ENCODE measurements at places on chromosomes 2 and 18. TPM values are rescaled to one million over a fixed set of nuclear protein-coding genes. Genes with fewer than 3 reads are reported as not detected.
A peak's percentile ranks its signal among the peaks of the same experiment; 100 is the strongest.

MSGN1 gene
- not detected for total RNA-seq

ITGB1BP1 gene
- total RNA-seq = 248 TPM

ACMSD gene
- total RNA-seq = not detected

M1AP gene
- 0.38 TPM for total RNA-seq

TXNDC2 gene
- not detected for total RNA-seq

LINC00305 gene
- total RNA-seq = not detected

AGXT gene
- total RNA-seq = not detected

OTOS gene
- total RNA-seq = 0.43 TPM

RTP5 gene
- total RNA-seq = not detected

GRCh38 chr2:177207101-177207500 lies 5.5 kb upstream of the HNRNPA3 start:
- H3K4me1 ChIP-seq = peaks cover 14% of the 10 kb centered on the region
- H3K27me3 ChIP-seq = no peaks in the 10 kb centered on the region
- DNase-seq = no peak
- no peaks in the 10 kb centered on the region for H3K36me3 ChIP-seq
- H3K27ac ChIP-seq = no peak overlapping the region
- H3K4me3 ChIP-seq = no peak overlapping the region

DNA sequence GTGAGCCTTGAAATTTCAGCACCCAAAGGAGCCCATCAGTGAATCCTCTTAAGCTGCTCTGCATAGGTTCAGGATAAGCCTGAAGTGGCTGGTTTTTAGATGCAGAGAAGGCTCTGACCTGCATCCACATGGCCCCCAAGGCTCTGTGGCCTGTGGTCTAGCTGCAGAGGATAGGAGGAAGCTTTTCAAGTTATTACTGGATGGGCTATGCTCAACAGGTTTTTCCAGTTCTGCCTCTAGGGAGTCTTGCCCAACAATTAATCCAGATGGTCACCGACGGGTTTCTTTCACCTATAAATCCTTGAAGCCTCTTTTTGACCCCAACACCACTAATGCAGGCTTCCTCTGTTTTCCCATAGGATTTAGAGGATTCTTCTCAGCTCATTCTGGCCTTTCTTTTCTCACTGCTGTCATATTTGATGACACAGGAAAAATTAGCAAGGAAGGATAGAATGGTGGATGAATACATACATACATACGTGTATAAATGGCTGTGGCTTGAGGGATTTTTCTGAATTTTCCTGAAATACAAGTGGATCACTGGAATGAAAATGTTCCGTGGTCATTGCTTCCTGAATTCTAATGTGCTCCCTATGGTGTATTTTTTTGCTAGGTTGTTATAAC lies 52.2 kb upstream of the BCL2L11 start:
- no peak overlapping the region for H3K4me3 ChIP-seq
- peaks cover 22% of the 10 kb centered on the region for H3K4me1 ChIP-seq
- no peak for DNase-seq
- H3K27ac ChIP-seq = no peak overlapping the region

DNA sequence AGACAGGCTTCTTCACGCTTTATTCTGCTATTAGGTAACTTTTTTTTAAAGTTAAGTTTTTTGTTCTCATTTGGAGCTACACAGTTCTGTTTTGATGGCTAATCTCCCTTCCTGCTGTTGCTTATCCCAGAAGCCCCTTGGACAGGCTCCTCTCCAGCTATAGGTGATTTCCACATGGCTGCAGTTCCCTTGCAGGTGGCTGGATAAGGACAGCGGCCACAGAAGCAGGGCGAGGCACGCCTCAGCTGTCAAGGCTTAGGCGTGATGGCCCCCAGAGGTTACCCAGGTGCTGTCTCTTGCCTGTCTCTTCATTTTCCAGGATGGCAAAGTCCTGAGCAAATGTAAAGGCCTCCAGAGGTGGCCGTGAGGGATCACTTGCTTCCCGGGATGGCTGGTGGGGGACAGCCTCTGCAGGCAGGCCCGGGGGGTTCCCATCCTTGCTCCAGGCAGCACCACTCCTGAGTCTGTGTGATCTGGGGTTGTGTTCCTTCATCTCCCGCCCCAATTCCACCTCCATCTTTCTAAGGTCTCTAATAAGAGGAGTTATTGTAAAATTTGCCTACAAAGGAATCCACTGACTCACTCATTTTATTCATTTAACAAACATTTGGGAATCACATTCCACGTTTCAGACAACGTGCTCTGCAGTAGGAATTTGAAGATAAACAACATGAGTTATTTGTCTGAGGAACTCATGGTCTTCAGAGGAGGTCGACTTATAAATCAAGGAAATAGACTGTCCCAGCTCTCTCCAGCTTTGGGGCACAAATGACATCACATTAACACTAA lies 53.4 kb downstream of the NAPG start:
- peak; percentile 52 for DNase-seq
- peaks cover 1% of the 10 kb centered on the region for H3K27me3 ChIP-seq
- no peaks in the 10 kb centered on the region for H3K36me3 ChIP-seq
- peaks cover 22% of the 10 kb centered on the region for H3K4me1 ChIP-seq
- no peak overlapping the region for H3K4me3 ChIP-seq
- H3K27ac ChIP-seq = peak overlapping the region; percentile 2

DNA sequence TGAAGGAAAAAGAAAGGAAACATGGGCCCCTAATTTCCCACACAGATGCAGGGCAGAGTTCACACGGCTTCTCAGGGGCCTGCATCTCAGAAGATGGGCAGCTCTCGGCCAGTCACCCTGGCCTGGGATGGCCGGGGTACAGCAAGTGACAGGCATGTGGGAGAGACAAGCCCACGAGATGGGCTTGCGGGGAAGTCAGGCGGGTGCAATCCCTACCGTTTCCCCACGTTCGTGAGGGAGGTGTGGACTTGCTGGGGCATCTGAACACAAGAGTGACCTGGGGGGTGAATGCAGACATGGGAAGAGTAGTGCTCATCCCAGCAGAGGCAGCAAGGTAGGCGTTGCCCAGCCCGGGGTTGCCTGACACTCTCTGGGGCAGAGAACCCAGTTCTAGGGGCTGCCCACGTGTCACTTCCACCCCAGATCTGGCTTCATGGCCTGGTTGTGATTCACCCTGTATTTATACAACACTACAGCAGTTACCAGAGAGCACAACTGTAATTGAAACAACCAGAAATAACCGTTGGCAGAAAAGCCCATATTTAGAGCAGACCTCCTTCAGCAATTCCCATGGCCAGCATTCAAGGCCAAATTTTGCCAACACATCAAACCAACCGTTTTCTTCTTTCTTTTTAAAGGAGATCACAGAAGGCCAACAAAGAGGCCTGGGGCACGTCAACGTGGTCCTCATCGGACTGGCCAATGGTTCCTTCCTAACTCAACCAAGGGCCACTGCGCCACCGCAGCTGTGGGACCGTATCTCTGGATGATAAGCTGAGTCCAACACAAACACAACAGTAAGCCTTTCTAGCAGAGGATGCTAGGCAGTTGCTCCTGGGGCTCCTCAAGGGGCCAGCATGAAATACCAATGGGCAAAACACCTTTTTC lies 58.4 kb downstream of the PARD6G start:
- H3K27ac ChIP-seq = no peak overlapping the region
- no peak for DNase-seq
- H3K4me1 ChIP-seq = no peaks in the 10 kb centered on the region
- H3K4me3 ChIP-seq = no peak overlapping the region

GRCh38 chr2:227509824-227510619 lies 38.1 kb downstream of the AGFG1 start:
- peaks cover 90% of the 10 kb centered on the region for H3K4me1 ChIP-seq
- DNase-seq = peak; percentile 65
- peak overlapping the region; percentile 37 for H3K27ac ChIP-seq
- H3K4me3 ChIP-seq = no peak overlapping the region
- peaks cover 9% of the 10 kb centered on the region for H3K36me3 ChIP-seq

- H3K4me1 ChIP-seq = no peaks in the 10 kb centered on the region
- DNase-seq = no peak
- H3K36me3 ChIP-seq = peaks cover 16% of the 10 kb centered on the region
- no peak overlapping the region for H3K4me3 ChIP-seq
- H3K27ac ChIP-seq = no peak overlapping the region
These were observed 34.1 kb downstream of the LANCL1 start for GRCh38 chr2:210442457-210442856.

DNA sequence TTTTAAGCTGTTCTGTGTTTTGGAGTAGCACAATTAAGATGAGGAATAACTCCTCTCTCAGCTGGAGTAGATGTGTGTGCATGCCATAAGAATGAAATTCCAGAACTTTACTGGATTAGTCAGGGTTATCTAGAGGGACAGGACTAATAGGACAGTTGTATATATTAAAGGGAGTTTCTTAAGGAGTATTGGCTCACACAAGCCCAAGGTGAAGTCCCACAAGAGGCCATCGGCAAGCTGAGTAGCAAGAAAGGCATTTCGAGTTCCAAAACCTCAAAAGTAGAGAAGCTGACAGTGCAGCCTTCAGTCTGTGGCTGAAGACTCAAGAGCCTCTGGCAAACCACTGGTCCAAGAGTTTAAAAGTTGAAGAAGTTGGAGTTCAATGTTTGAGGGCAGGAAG lies 113.7 kb downstream of the RIT2 start:
- H3K4me1 ChIP-seq = no peaks in the 10 kb centered on the region
- H3K27me3 ChIP-seq = no peaks in the 10 kb centered on the region
- no peak overlapping the region for H3K27ac ChIP-seq
- H3K4me3 ChIP-seq = no peak overlapping the region

DNA sequence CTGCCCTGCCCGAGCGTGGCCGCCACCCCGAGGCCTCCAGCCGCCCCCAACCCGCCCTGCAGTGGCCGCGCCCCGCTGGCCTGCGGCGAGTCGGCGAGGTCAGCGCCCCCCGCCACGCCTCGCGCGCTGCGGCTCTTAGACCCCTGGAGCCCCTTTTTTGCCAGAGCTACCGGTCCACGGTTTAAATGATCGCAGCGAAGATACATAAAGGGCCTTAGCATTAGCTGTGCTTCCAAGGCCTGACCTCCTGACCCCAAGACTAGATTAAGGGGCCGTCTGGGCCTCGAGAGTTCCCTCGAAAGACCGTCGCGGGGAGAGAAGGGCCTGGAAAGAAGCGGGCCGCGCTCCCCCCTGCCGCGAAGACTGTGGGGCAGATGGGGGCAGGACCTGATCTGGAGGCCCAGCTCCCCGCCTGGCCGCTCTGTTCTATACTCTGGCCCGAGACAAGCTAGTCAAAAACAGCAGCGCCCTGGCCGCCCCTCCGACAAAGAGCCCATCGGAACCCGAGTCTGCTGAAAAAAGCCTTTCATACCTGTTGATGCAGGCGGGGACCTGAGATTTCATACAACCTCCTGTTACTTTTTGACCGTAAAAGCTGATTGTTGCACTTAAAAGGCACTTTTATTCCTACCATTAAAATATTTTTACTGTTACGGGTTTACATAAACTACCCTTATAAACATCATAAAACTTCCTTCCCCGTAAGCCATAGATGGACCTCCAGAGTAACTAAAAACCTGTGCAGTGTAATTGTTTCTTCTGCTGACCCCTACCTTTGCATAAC lies 68.7 kb upstream of the PSMD14 start:
- H3K4me1 ChIP-seq = peaks cover 14% of the 10 kb centered on the region
- H3K36me3 ChIP-seq = no peaks in the 10 kb centered on the region
- H3K27ac ChIP-seq = no peak overlapping the region

- no peak overlapping the region for H3K4me3 ChIP-seq
- no peak overlapping the region for H3K27ac ChIP-seq
- no peaks in the 10 kb centered on the region for H3K27me3 ChIP-seq
- H3K4me1 ChIP-seq = peaks cover 12% of the 10 kb centered on the region
These were observed 44.9 kb downstream of the MALT1 start for GRCh38 chr18:58716060-58716756.

DNA sequence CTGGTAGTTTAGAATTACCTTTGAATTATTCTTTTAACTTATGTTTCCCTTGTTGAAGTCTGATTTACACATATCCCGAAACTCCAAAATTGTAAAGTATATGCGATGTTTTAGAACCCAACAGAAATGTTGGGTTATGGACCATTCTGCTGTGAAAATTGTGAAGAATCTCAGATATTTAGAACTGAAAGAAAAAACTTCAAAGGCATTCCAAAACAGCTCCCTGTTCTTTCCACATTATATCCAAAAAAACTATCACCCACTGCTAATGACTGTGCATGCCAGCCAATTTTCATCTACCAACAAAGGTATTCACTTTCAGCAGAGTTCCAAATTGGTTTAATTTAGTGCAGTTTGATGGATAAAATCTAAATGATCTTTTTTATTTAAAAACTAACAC lies 21.5 kb upstream of the PDE1A start:
- no peaks in the 10 kb centered on the region for H3K36me3 ChIP-seq
- H3K4me1 ChIP-seq = peaks cover 47% of the 10 kb centered on the region
- H3K27ac ChIP-seq = peak overlapping the region; percentile 32
- H3K27me3 ChIP-seq = no peaks in the 10 kb centered on the region
- no peak for DNase-seq

- peaks cover 62% of the 10 kb centered on the region for H3K4me1 ChIP-seq
- H3K36me3 ChIP-seq = no peaks in the 10 kb centered on the region
- H3K4me3 ChIP-seq = peak overlapping the region; percentile 75
These were observed 23.2 kb upstream of the SLC20A1 start for GRCh38 chr2:112622528-112622849.

DNA sequence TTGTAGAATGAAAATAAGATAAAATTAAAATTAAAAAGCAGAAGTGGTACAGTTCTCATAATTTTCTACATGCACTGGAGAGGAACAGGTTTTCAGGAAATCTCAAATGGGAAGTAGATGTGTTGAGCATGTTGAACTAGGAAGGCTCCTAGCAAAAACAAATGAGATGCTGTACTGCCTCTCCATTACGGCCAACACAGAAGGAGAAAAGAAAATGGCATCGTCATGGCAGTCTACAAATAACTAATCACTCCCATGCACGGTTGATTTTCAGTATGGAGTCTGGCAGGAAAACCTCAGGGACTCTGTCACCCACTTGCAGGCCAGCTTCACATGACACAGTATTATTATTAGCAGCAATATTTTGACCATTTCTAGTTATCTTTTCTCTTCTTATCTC lies 278.7 kb downstream of the NRXN1 start:
- H3K27me3 ChIP-seq = no peaks in the 10 kb centered on the region
- DNase-seq = no peak
- H3K4me1 ChIP-seq = no peaks in the 10 kb centered on the region
- H3K36me3 ChIP-seq = no peaks in the 10 kb centered on the region
- no peak overlapping the region for H3K27ac ChIP-seq
- H3K4me3 ChIP-seq = no peak overlapping the region
